EL (cell line): ENCODE measurements at places on chromosomes 4 and X.

DNA sequence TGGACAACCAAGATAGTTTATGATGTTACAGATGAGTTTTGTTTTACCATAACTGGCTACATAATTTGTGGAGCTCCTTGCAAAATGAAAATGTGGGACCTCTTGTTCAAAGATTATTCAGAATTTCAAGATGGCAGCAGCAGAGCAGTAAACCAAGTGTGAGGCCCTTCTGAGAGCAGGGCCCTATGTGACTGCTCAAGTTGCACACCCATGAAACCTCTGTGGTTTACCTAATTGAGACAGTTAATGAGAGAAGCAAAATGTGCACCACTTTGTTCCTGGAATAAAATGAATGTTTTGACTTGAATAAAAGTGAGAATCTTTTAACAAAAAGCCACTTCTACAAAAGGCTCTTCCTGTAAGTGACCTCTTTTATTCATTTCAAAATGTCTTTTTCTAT is 519.2 kb downstream of the RPA4 start:
- no peak for DNase-seq

- DNase-seq: no peak
Observed at GRCh38 chr4:101785486-101785885, 5.0 kb upstream of the BANK1 start.

DNA sequence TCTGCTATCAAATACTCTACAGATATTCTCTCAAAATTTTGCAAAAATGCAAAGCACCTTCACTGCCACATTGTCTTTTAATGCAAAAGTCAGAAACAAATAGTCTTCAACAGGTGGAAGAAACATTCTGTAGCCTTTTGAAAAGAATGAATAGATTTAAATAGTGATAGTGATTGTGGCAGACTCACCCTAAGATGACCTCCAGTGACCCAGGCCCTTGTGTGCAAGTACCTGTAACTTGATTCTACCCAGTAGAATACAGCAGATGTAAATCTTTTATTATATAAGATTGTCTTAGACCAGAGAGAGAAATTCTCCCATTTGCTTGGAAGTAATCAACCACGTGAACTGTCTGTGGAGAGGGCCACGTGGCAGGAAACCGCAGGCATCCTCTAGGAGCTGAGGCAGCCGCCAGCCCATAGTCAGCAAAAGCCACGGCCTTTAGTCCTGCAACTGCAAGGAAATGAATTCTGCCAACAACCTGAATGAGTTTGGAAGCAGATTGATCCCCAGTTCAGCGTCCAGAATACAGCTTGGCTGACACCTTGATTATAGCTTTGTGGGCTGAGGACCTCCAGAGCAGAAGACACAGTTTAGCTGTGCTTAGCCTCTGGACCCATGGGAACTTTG is 272.5 kb downstream of the ARHGAP10 start:
- no peak for DNase-seq

DNA sequence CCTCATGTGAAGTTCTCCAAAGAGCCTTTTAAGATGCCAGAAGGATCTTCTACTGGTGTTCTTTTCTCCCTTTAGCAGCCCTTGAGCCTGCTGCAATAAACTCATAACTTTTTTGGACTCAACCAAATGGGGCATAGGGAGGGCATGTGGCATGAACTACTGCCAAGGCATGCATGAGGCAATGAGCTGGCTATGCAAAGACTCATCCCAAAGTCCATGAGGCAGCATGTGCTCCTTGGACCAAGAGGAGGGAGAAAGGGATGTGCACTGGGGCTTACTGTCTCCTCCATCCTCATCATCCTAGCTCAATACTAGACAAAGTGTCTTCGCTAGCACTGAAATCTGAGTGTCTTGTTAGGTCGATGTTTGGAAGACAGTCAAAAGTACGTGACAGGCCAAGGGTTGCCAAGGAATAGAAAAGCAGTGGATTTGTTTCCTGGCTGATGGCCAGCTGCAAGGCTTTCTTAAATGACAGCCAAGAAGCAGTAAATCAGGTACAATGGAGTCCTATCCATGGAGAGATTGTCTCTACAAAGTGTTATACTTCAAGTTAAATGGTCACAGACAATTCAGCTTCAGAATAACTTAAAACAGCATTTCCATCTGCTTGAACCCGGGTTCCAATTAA is 44.5 kb upstream of the ATXN3L start:
- DNase-seq: peak; percentile 13

- DNase-seq: peak; percentile 80
Observed at GRCh38 chr4:98474408-98474844, 184.0 kb downstream of the TSPAN5 start.

GRCh38 chr4:115515366-115515765 is 401.9 kb upstream of the NDST4 start:
- no peak for DNase-seq

- peak; percentile 71 for DNase-seq
Observed at GRCh38 chr4:15649914-15650545, 5.1 kb downstream of the FBXL5 start.

DNA sequence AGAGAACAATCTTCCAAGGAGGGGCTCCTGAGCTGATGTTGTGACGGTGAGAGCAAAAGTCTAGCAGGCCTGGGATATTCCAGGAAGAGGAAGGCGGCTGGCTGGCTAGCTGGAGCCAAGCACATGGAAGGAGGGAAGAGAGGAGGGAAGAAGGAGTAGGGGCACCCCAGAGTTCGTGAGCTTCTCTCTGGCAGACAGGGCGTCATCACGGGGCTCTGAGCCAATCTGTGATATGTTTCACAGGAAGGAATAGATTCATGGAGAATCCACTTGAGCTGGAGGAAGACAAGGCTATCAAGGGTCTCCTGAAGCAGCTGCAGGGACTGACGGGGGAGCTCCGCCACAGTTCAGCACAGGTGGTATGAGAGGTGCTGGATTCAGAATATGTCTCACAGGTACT is 73.6 kb downstream of the DHRSX start:
- no peak for DNase-seq

DNA sequence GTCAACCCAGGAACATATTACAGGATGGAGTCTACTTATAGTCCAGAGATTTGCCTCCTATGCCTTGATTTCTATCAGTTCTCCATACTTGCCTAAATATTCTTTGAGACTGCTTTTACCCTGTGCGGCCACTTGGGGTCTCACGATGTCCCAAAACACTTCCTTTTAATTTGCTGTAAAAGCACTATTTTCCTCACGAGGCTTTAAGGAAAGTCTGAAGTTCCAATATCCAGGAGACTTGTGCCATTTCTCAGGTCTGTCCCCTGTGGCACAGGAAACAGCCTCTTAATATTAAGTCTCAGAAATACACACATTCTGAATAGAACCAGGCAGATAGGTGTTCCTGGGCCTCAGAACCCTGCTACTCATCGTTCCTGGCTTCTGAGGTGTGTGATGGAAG is 142.9 kb downstream of the TMEM164 start:
- peak; percentile 34 for DNase-seq

- no peak for DNase-seq
Observed at GRCh38 chr4:146110871-146111485, 64.5 kb upstream of the LSM6 start.
